T-cell (primary cell): ENCODE measurements at places on chromosomes 5 and 9.

GRCh38 chr9:73116031-73116430 is 35.6 kb upstream of the ANXA1 start:
- H3K27me3 ChIP-seq = no peaks in the 10 kb centered on the region
- no peak overlapping the region for H3K27ac ChIP-seq
- no peak overlapping the region for H3K4me3 ChIP-seq

DNA sequence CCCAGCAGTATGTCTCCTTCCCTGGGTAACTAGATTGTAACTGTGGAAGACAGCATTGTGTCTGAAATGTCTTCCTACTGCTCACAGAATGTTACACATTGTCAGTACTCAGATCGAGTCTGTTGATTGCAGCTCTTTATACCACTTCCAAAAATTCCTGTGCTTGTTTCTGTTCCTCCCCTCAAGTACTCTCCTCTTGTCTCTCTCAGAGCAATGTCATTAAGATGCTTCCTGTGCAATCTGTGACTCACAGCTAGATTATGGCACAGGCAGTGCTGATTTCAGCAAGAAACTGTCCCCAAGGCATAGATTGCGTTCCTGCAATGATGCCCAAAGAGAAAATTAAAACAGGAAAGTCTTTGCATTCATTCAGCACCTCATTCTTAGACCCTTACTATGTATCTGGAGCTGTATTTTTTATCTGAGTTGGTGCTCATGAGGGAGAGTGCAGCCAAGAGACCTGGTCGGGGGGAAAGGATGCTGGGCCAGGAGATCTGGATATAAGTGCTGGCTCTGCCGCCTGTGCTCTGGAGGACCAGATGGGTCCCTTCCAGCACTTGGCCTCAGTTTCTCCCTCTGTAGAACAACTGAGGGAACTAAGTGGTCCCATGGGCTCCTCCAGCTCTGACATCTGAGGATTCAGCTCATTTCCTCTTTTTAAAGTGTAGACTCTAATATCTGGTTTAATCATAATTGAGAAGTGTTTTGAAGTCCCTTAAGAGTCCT is 40.8 kb upstream of the GNPDA1 start:
- H3K27ac ChIP-seq = no peak overlapping the region
- no peaks in the 10 kb centered on the region for H3K27me3 ChIP-seq
- no peaks in the 10 kb centered on the region for H3K4me1 ChIP-seq

- DNase-seq = no peak
- H3K4me3 ChIP-seq = no peak overlapping the region
- peaks cover 11% of the 10 kb centered on the region for H3K4me1 ChIP-seq
- no peaks in the 10 kb centered on the region for H3K27me3 ChIP-seq
- no peaks in the 10 kb centered on the region for H3K36me3 ChIP-seq
These were observed 2.4 kb downstream of the POLR3G start for GRCh38 chr5:90477073-90477472.

- H3K27me3 ChIP-seq = no peaks in the 10 kb centered on the region
- H3K4me1 ChIP-seq = no peaks in the 10 kb centered on the region
- H3K4me3 ChIP-seq = no peak overlapping the region
- no peak for DNase-seq
These were observed 26.4 kb upstream of the TMEM171 start for GRCh38 chr5:73093943-73094342.

DNA sequence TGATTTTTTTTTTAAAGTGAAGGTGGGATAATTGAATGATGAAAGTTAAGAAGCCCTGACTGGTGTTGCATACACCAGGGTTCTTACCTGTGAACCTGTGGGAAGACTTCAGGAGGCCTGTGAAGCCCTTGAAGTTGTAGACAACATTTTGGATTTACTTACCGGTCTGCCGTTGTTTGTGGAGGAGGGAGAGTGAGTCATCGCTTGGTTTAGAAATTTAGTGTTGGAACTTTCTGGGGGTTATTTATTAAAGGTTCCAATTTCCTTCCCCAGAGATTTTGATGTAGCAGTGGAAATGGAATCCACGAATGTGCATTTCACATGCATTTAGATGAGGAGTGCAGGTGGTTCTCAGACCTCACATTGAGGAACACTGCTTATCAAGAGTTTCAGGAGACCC is 49.6 kb downstream of the ARHGAP26 start:
- H3K27me3 ChIP-seq = no peaks in the 10 kb centered on the region
- H3K4me3 ChIP-seq = no peak overlapping the region
- H3K27ac ChIP-seq = no peak overlapping the region
- no peaks in the 10 kb centered on the region for H3K36me3 ChIP-seq
- no peaks in the 10 kb centered on the region for H3K4me1 ChIP-seq
- DNase-seq = no peak

DNA sequence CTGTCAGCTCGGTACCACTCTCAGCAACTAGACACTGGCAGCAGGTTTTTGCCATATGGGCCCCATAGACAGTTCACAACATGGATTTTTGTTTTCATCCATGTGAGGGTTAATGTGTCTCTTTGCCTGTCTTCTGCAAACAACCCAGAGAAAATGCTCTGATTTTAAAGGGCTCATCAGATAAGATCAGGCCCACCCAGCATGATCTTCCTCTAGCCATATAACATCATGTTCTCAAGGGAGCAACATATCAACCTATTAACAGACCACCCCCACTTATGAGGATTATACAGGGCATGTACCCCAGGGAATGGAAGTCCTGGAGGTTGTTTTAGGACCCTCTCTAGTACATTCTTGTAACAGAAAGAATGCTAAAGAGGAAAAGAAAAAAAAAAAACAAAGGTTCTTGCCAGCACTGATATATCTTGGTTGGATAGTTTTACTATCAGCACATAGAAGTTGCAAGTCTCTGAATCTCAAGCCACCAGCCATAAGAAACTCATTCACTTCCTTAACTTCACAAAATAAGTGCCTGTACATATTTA is 1015.1 kb downstream of the TLE4 start:
- no peak overlapping the region for H3K4me3 ChIP-seq
- H3K36me3 ChIP-seq = no peaks in the 10 kb centered on the region
- DNase-seq = no peak
- no peaks in the 10 kb centered on the region for H3K4me1 ChIP-seq
- H3K27ac ChIP-seq = no peak overlapping the region
- no peaks in the 10 kb centered on the region for H3K27me3 ChIP-seq

- no peak within 1 kb of the TSS for H3K4me3 ChIP-seq
- H3K27ac ChIP-seq = no peak within 1 kb of the TSS
- peaks cover 27% of the 10 kb centered on the region for H3K27me3 ChIP-seq
- no peaks in the 10 kb centered on the region for H3K36me3 ChIP-seq
- no peaks in the 10 kb centered on the region for H3K4me1 ChIP-seq
These were observed at the start of gene ADAMTS13 for GRCh38 chr9:133421615-133422542. Gene ADAMTS13, plus strand, starts transcription at chr9:133422367. Its CDS starts 77 bp downstream, at chr9:133422444.

DNA sequence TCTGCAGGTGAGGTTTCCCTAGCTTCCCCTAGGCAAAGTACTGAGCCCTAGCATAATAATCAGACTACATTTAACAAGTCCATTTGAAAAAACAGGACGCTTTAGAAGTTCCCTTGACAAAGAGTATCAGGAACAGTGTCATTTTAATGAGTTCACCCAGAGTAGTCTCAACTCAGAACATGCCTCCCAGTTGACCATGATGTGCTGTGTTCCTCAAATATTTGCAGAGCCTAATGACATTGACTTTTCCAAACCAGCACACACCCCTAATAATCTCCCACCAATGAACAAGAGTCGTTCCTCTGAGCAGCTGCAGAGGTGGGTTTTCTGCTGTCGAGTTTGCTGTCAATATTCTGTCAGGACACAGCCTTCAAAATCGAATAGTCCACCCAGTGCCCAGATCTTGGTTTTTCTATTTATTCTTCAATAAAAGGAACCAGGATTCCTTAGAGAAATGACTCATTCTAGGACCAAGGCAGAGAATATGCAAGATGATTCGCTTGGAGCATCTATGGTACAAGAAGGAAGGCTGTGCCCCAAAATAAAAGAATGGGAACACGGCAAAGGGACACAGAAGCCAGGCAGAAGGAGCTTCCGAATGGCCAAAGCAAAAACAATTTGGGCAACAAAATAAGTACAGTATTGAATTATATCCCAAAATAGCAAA is 57.6 kb downstream of the OTULIN start:
- no peak overlapping the region for H3K27ac ChIP-seq
- H3K4me3 ChIP-seq = no peak overlapping the region
- H3K36me3 ChIP-seq = peaks cover 4% of the 10 kb centered on the region
- H3K27me3 ChIP-seq = no peaks in the 10 kb centered on the region
- no peak for DNase-seq
- peaks cover 10% of the 10 kb centered on the region for H3K4me1 ChIP-seq

DNA sequence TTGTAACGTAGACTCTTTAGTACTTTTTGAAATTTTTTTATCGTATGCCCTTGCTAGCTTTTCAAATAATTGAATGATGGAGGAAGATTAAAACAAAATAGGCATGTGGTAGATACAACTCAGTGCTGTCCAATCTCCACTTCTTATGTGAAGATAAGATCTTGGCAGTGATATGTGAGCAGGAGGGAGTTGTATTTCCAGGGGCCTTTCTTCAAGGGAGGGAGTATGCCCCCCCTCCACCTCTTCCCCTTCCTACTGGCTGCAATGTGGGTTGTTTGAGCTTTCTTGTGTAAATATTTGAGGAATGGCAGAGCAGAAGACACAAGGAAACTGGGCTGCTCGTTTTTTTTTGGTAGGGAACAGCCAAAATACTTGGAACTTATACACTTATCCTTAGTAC is 374.9 kb downstream of the PSAT1 start:
- no peaks in the 10 kb centered on the region for H3K36me3 ChIP-seq
- no peaks in the 10 kb centered on the region for H3K27me3 ChIP-seq
- H3K4me1 ChIP-seq = no peaks in the 10 kb centered on the region
- no peak overlapping the region for H3K4me3 ChIP-seq
- H3K27ac ChIP-seq = no peak overlapping the region

DNA sequence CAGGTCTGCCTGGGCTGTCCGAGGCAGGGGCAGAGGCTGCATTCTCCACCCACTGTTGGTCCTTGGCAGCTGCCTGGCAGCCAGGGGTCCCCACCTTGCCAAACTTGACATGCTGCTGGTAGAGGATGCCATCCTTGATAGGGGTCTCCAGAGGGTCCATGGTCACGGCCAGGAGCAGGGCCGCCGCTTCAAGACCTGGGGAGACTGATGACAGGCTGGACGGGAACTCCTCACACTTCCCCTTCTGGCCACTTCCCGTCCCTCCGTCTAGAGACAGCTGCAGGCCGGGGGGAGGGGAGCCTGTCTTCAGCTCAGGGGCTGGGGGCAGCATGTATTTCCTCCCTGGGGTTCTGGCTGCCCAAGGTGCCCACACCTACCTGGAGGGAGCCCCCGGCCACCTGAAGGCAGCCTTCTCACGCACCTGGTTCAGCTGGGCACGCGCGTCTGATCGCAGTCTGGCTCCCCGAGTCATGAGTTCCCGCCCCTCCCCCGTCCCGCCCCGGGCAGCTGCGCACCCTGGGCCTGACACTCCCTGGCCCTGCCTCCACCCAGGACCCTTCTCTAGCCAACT is at the start of gene DOK3:
DOK3 (minus strand) TSS at position 446 of the 571 bp plus-strand sequence; CDS start at position 160, 286 bp downstream.
- H3K4me1 ChIP-seq = peaks cover 2% of the 10 kb centered on the region
- peaks cover 43% of the 10 kb centered on the region for H3K36me3 ChIP-seq
- no peak within 1 kb of the TSS for H3K27ac ChIP-seq
- H3K4me3 ChIP-seq = no peak within 1 kb of the TSS
- DNase-seq = no peak
- H3K27me3 ChIP-seq = no peaks in the 10 kb centered on the region

GRCh38 chr9:26142631-26143030 is 464.4 kb upstream of the TUSC1 start:
- no peak for DNase-seq
- no peak overlapping the region for H3K27ac ChIP-seq
- no peaks in the 10 kb centered on the region for H3K4me1 ChIP-seq
- H3K36me3 ChIP-seq = no peaks in the 10 kb centered on the region
- no peak overlapping the region for H3K4me3 ChIP-seq
- H3K27me3 ChIP-seq = no peaks in the 10 kb centered on the region

- H3K27me3 ChIP-seq = no peaks in the 10 kb centered on the region
- no peak for DNase-seq
- H3K4me3 ChIP-seq = no peak overlapping the region
- no peaks in the 10 kb centered on the region for H3K4me1 ChIP-seq
- no peaks in the 10 kb centered on the region for H3K36me3 ChIP-seq
These were observed 145.9 kb upstream of the GLRA1 start for GRCh38 chr5:152070591-152070990.
